ENCODE measurements at places on chromosomes 2 and 18.
A peak's percentile ranks its signal among the peaks of the same experiment; 100 is the strongest.

DNA sequence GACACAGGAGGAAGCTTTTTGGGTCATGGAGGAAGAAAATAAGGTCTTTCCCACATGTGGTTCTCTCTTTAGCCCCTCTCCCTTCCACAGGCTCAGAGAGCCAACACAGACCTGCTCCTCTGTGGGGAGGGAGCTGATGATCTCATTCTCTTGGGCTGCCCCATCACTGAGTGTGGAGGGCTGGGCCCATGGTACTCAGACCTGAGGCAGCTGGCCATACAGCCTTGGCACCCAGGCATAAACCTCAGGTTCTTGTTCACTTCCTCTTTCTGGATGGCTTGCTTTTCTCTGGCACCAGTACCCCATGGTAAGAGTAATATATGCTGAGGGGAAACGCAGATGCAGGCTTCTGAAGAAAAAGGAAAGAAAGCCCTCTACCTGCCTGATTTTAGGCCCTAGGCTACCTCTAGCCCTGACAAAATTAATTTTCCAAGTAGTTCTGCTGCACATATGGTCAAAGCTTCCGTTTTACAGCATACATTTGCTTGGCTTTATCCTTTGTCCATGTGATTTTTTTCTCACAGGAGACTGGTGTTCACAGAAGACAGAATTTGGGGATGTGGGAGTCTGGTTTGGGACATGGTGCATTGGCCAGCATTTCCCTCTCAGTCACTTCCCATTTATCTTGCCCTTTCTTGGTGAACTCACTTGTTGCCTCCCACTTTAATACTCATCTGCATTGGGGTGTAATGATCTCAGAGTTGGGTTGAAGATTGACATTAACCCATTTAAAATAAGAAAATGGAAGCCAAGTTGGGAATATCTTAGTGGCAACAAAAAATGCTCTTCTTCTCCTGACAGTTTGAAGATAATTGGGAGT lies 11.1 kb downstream of the DHRS9 start:
- no peak for DNase-seq

- DNase-seq: no peak
Measured at GRCh38 chr2:109609352-109610024, 4.3 kb downstream of the SEPTIN10 start.

GRCh38 chr18:77038182-77038858 lies 94.3 kb downstream of the MBP start:
- no peak for DNase-seq

DNA sequence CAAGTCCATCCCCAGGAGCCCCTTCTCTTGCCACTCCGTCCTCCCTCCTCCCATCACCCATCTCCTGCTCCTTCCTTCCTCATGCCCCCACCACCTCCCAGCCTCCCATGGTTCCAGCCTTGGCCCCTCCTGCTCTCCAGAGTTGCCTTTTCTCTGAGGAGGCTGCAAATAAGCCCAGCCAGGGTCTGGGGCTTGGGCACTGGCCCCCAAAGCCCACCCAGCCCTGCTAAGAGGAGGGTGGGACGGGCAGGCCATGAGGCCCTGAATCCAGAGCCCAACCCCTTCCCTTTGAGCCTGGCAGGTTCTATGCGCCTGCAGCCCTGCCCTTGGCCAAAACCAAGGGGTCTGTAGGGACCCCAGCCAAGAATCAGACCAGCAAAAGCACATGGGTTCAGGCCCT lies 71.6 kb downstream of the STPG4 start:
- DNase-seq: no peak

DNA sequence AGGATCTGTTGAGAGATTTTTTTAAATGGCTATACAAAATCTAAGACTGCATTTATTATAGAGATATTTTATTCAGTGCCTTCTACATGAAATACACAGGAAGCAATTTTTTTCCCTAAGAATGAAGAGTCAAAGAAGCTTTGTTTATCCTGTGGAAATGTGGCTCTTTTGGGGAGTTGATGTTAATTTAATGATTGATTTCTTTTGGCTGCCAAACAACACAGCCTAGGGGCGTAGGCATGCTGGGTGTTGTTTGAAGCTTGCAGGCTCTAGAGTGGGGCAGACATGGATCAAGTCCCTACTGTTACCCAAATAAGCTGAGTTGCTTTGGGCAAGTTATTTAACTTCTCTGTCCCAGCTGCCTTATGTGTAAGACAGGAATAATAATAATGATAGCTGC lies 21.1 kb upstream of the PLEK start:
- no peak for DNase-seq

GRCh38 chr2:85215448-85216401 lies 82.5 kb downstream of the TCF7L1 start:
- peak; percentile 60 for DNase-seq

DNA sequence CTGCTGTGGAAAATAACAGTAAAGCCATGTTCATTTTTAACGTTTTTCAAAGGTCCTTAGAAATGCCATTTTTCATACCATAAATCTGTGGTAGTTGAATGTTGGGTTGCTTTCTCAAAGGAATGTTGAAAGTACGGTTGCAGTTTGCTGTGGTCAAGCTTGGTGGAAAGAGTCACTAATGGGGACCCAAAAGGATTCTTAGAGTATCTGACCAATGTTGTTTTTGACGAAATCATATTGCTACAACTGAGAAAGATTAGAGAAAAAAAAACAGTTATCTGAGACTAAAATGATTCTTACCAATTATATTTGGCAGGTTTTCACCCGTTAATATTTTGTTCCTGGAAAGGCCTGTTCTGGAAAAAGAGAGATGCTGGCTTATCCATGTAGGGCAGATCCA lies 439.5 kb upstream of the ETAA1 start:
- DNase-seq: no peak

GRCh38 chr2:28445448-28446258 lies 50.2 kb upstream of the PLB1 start:
- DNase-seq: peak; percentile 62

GRCh38 chr2:63658176-63658968 lies 69.6 kb downstream of the MDH1 start:
- DNase-seq: no peak

- DNase-seq: no peak
Measured at GRCh38 chr2:153532140-153532539, 53.6 kb upstream of the RPRM start.

GRCh38 chr2:60979231-60979630 lies 38.3 kb upstream of the PEX13 start:
- no peak for DNase-seq

- DNase-seq: no peak
Measured at GRCh38 chr2:153074207-153074606, 355.8 kb downstream of the ARL6IP6 start.

DNA sequence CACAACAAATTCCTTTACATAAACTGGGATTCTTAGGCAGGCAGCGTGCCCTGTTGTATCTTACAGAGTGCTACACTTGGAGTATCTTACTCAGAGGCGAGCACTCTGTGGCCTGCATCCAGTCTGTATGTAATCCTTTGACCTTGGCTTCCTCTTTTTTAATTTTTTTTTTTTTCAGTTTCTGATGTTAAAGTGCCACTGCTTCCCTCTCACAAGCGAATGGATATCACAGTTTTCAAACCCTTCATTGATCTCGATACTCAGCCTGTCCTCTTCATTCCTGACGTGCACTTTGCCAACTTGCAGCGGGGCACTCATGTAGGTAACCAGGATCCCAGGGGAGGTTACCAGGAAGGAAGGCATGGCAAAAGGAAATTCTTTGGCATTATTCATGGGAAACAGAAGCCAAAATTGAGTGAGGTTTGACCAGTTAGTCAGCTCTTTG lies 40.4 kb downstream of the GRHL1 start:
- DNase-seq: no peak

GRCh38 chr2:220961143-220961860 lies 610.8 kb downstream of the EPHA4 start:
- no peak for DNase-seq

GRCh38 chr2:212147921-212148513 lies 390.6 kb downstream of the ERBB4 start:
- DNase-seq: no peak

DNA sequence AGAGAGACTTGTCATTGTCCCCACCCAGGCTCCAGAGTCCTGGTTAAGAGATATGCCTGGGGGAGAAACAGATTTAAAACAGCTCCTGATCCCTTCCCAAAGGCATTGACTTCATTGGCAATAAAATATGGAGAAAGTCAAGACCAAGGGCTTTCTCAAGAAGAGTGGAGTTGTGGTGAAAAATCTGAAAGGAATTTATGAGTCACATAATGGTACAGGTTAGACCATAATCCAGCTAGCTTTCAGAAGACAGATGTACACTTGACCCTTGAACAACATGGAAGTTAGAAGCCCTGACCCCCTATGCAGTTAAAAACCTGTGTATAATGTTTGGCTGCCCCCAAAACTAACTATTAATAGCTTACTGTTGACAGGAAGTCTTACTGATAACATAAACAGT lies 599.1 kb upstream of the SOX11 start:
- DNase-seq: no peak

GRCh38 chr2:224309176-224309575 lies 92.7 kb downstream of the FAM124B start:
- DNase-seq: no peak

DNA sequence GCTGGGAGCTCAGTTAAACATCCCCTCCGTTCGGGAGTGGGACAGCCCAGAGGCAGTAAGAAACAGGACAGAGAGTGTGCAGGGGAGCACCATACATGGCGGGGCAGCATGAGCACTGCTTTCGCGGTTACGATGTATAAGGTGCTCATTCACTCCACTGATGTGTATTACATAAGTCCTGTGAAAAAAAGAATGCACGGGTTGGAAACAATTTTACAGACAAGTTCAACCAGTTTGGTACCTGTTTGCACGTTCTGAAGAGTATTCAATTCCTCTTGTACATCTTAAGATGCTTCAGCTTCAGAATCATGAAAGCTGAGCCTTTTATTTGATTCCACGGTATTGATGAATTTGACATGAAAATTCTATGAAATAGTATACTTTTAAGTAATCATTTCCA lies 97.8 kb upstream of the NETO1 start:
- DNase-seq: no peak

GRCh38 chr18:24629921-24630320 lies 169.5 kb downstream of the HRH4 start:
- no peak for DNase-seq

- DNase-seq: no peak
Measured at GRCh38 chr18:48371854-48372602, 37.2 kb downstream of the ZBTB7C start.

DNA sequence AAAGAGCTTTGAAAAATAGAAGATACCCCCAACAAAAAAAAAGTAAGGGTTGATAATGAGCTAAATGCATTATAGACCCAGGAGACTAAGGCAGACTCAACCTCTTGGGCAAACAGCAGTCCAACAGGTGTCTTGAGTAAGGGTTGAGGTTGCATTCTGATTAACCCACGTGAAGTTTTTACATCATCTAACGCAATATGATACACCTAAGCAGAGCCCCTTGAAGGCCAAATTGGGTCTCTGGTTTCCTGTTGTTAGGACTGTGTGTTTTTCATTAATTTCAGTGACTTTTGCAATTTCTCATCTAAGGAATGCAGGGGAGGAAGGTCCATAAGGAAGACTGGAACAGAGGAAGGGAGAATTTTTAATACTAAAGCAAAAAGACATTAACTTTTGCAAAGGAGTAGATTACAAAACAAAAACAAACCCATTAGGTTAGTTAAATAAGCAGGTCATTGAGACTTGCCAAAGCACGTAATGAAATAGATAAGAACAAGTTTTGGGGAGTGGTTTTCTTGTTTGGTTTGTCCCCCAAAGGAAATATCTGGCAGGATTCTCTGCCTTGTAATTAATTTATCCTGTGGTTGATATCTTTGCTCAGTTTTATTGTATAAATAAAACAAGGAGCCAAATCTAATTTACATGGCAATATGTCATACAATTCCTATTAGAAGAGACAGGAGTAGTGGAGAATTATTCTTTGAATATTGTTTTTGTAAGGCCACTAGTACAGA lies 244.3 kb downstream of the ETAA1 start:
- DNase-seq: no peak

GRCh38 chr2:134594399-134594798 lies 124.4 kb downstream of the TMEM163 start:
- no peak for DNase-seq

DNA sequence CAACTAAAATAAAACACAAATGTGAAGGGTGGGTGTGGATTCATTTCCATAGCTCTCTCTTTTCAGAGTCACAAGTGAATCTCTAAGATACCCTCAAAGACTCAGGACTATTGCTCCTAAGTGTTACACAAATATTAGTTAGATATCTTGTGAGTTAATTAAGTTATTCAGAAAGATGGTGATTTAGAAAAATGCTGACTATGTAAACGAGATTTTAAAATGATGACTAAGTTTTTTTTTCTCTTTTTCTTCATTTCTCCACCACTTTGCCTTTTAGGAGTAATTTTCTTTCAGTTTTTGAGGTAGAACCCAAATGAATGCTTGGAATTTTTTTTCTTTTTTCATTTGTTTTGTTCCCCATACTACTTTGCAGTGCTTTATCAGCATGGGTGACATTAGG lies 479.7 kb downstream of the SPAG16 start:
- no peak for DNase-seq
